CD4-positive, alpha-beta T cell (primary cell): ENCODE measurements at places on chromosomes 3 and 15.
A peak's percentile ranks its signal among the peaks of the same experiment; 100 is the strongest.

DNA sequence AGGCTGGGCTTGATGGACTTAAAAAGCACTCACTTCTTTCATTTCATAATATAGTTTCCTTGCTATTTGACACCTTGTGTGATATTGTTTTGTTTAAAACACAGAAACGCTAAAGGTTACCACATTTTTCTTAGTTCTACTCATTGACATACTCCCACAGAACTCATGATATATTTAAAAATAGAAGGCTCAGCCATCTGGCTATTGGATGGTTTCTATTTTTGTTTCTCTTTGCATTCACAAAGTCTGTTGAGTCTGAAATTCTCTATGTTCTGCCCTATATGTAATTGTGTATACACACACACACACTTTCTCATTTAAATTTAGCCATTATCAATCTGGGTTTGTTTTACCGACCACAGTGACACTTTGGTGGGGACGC lies 128.2 kb downstream of the SOX2 start:
- DNase-seq: no peak

DNA sequence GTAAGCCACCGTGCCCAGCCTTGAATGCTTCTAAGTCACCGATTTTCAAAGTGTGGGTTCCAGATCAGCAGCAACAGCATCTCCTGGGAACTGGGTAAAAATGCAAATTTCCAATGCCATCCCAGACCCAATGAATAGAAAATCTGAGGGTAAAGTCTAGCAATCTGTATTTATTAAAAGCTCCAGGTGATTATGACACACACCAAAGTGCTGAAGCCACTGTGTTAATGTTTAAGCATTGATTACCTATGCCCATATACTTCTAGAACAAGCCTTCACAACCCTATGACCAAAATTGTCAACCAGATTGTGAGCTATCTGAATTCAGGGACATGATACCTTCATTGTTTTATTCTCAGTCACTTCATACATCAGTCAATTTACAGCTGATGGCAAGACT lies 86.5 kb downstream of the LRRFIP2 start:
- DNase-seq: no peak

GRCh38 chr3:22966349-22966748 lies 236.8 kb upstream of the UBE2E2 start:
- DNase-seq: no peak

DNA sequence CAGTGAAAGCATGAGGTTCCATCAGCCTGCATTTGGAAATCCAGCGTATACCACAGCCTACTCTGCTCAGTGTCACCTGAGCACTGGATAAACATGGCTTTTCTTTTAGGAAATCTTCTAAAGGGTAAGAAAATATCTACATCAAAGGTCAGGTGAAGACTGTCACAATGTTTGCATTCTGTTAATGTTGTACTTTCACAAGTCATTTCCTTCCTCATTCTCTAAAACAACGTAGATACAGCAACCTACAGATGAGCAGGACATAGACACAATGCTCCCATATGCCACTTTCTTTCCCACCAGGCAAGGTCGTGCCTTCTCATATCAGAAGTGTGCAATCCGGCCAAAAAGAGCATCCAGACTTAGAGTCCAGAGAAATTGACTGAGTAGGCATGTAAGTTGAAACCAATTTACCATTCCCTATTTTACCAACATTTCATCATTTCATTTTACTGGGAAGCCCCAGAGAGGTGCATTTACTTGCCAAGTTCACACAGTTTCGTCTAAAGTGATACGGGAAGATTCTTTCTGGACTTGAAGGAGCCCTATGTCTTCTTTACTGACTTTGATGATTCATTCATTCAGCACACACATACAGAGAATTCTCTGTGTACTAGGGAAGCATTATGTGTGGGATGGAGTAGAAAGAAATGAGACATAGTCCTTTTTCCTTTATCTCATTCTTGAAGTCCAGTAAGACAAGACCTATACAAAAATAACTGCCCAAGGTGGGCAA lies 30.6 kb upstream of the LPP start:
- DNase-seq: no peak

DNA sequence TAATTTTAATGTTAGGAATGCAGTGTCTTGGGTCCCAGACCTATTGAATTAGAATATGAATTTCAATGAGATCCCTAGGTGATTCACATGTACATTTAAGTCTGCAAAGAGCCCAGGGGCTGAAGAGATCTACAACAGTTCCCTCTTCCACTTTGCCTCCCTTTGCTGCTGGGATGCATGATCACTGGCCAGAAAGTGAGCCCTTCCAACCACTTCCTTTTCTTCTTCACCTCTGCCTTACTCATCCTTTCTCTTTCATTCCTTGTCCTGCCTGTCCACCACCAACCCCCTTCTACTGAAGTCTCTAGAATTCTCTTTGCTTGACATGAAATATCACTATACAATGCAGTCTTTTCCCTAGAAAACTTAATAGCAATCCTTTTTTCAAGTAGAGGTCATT lies 222.4 kb upstream of the LRIG1 start:
- DNase-seq: no peak

DNA sequence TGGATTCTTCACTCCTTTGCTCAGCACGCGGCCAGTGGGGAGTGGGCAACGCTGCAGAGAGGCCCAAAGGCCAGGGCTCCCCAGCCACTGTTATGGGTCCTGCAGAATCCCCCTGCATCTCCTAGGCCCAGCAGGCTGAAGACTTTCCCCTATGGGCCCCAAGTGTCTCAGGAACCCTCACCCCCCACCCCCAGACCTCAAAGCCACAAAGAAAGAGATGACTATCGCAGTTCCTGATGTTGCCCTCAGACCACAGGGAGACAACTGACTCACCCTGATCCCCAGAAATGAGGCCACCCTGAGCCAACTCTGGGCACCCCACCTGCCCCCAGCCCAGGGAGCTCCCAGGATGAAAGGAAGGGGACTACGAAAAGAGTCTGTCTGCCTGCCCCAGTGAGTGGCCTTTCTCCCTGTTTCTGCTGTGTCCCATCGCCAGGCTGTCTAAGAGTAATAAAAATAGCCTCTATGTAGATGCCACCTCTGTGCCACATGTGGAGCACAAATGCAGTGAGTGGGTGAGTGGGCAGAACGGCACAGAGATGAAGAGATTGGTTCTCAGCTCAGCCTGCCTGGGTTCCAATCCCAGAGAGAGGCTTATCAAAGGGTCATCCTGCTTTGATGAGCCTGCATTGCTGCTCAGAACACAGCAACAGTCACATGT lies 283.0 kb downstream of the UACA start:
- DNase-seq: peak; percentile 72

GRCh38 chr3:53749448-53749847 lies 96.8 kb downstream of the CHDH start:
- no peak for DNase-seq

GRCh38 chr3:172614340-172615274 lies 91.4 kb upstream of the TNFSF10 start:
- DNase-seq: no peak

- DNase-seq: no peak
Measured at GRCh38 chr3:11059090-11059798, 66.7 kb downstream of the SLC6A1 start.

DNA sequence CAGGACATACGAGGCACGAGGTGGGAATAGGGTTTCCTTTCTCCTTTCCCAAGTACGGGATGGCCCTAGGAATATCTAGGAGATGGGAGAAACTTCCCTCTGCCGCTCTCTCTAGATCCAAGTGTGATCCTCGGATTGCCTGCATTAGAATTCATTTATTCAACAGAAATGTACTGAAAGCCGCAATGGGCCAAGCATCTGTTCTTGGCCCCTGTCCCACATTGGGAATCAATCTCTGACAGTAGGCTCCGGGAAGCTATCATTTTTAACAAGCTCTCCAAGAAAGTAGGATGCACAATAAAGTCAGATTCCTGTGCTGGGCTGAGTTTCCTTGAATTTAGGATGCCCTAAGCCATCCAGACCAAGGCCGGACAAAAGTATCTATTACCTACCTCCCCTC lies 37.2 kb upstream of the CA12 start:
- no peak for DNase-seq

GRCh38 chr3:97530691-97531090 lies 233.9 kb upstream of the ARL6 start:
- DNase-seq: no peak

DNA sequence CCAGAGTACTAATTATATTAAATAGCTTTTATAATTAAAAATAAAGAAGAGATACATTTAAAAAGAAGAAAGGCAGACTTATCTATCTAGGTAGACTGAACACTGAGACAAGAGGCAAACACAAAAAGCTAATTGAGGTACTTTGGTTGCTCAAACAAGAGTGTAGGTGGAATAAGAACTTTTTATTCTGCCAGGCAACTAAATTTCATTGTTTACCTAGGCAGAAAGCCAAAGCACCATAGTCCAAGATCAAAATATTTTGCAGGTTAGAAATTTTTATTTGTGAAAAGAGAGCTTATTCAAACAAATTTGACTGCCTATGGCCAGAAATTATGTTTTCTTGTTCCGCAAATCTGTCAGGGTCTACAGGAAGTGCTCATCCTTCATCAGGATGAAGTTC lies 499.6 kb upstream of the GBE1 start:
- no peak for DNase-seq

DNA sequence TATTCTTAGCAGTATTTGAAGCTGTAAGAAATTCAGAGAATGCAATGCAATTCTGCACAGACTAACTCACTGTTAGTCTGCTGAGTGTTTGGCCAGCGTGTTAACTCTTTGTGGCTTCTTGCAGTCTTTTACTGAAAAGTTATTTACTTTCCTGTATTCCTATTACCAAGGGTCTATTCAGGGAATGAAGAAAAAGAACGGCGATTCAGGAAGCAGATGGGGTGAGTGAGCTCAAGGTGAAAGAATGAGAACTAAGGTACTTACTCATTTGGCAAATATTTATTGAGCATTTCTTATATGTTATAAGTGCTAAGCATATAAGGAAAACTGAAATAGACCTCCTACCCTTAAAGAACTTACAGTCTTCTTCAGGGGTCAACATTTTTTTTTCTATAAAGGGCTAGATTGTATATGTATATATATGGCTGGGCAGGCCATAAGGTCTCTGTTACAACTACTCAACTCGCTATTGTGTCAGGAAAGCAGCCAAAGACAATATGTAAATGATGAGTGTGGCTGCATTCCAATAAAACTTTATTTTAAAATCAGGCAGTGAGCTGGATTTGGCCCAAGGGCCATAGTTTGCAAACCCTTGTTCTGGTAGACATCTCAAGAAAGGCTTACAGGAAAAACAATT lies 271.9 kb upstream of the GADL1 start:
- no peak for DNase-seq

- peak; percentile 30 for DNase-seq
Measured at GRCh38 chr3:126522363-126522788, 1.6 kb upstream of the CHST13 start.

DNA sequence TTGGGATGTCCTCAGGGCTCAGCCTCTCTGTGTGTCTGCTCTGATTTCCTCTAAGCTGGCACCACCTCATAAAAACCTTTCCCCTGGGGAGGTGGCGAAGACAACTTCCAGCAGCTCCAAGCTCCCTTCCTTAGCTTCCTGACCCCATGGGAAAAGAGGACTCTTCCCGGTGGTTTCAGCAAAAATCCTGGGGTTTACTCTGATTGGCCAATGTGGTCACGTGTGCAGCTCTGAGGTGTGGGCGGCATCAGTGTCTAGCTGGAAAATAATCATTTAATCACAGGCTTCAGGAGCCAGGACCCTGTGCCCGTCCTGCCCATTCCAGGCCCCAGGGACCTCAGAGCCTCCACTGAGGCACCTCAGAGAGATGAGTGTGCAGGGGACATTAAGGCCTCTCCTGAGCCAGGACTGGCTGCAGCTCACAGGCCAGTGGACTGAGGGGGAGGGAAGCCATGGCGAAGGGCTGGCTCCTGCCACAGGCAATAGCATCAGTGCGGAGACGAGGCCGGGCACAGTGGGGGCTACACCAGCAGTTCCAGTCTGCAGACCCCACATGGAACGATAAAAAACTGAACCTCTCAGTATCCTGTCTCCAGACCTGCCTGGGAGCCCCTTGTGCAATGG lies 104.1 kb downstream of the TPRA1 start:
- DNase-seq: no peak

- DNase-seq: no peak
Measured at GRCh38 chr3:47007482-47008233, 28.2 kb downstream of the NBEAL2 start.

DNA sequence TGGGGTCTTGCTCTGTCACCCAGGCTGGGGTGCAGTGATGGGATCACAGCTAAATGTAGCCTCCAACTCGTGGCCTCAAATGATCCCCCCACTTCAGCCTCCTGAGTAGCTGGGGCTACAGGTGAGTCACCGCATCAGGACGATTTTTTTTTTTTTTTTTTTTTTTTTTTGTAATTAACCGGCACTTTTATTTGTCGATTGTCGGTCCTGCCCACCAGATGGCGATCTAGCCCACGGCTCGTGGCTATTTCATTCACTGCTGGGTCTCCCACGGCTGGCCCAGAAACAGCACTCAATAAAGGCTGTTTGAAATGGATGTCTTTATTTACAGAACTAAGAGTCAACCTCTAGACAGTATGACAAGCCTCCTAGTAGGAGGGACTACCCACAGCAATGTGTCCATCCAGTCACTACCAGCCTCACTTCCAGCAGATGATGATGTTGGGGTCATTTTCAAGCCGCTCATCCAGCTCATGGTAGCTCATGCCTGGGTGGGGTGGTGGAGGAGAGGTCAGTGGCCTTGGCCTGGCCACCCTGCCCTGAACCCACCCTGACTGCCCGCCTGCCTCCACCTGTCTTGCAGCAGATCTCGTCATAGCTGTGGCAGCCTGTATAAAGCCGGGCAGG lies 1.8 kb upstream of the ZMYND10 start:
- DNase-seq: peak; percentile 84

- DNase-seq: no peak
Measured at GRCh38 chr15:75368689-75369239, 357 bp upstream of the MAN2C1 start.

DNA sequence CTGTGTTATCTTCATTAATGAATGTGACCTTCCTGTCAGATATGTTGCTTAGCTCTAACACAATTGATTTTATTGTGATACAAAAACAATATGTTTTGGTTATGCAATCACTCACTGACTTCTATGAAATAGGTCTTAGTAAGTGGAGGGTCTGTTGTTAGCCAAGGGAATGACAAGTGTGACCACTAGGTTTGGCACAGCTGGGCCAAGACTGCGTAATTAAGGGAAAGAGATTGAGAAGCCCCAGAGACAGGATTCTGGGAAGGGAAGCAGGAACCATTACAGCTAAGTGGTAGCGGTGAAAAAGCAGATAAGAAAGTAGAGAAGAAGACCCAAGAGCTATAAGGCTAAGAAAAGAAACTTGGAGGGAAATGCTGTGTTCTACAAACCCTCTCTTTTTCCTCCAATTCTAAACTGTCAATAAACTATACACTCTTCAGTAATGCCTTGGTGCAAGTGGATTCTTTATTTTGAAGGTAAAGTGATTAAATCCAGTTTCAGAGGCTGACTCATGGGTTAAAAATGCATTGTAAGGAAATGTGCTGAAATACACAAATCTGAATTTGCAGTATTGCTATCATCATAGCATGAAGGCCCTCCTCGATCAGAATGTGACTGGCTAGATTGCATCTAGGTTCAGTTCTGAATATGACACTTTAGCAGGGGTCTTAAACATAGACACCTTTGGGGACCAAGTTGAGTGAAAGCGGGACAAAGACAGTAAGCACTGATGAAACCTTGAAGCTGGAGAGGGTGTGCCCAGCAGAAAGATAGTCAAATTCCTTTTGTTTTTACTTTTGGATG lies 26.1 kb downstream of the KCNMB2 start:
- DNase-seq: no peak
